ENCODE measurements at places on chromosomes 3 and 15. TPM values are rescaled to one million over a fixed set of nuclear protein-coding genes. Genes with fewer than 3 reads are reported as not detected.

GPR171 gene
- total RNA-seq: not detected

LOXL1 gene
- total RNA-seq: 12.1 TPM

SAMMSON gene
- total RNA-seq: not detected

CPLX3 gene
- not detected for total RNA-seq

GOLGA8N gene
- total RNA-seq: 1.4 TPM

MRAS gene
- total RNA-seq: 2.7 TPM

GORASP1 gene
- total RNA-seq: 34.1 TPM

SLC9C1 gene
- total RNA-seq: not detected

STRIT1 gene
- total RNA-seq: not detected

DPPA4 gene
- not detected for total RNA-seq

BNC1 gene
- 74.7 TPM for total RNA-seq

NRROS gene
- total RNA-seq: 0.07 TPM

GOLGA8K gene
- total RNA-seq: not detected

IL5RA gene
- total RNA-seq: not detected

GOLGA8S gene
- not detected for total RNA-seq

GHSR gene
- not detected for total RNA-seq
